ENCODE measurements at places on chromosomes 5 and 9.

- DNase-seq, result no peak
Observed at GRCh38 chr9:89383030-89383720, 64.9 kb downstream of the SECISBP2 start.

- no peak for DNase-seq
Observed at GRCh38 chr9:129852579-129852978, 17.3 kb downstream of the USP20 start.

GRCh38 chr9:130626249-130626996 is 38.0 kb upstream of the PRDM12 start:
- DNase-seq, result no peak

DNA sequence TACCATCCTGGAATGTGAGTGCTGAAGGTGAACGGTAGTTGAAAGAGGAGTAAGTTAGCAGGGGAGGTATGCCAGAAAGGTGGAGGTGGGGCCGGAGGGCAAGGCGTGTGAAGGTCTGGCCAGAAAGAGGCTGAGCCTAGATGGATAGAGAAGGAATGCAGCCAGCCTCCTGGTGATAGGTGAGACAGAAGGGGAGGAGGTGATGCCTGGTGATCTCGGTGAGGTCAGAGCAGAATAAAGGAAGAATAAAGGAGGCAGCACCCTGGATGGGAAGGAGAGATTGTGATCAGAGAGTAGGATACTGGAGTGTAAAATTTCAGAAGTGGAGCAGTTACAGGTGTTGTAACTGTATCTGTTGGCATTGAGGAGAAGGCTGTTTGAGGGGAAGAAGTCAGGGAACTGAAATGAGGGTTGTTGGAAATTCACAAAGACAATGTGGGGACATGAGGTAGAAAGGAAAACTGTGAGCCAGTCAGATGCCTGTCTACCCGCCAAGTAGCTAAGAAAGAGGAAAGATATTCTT is 2.0 kb downstream of the GNG10 start:
- no peak for DNase-seq

All from NCI-H1105 (cell line).